Activated T-helper 1 cell treated with Interleukin-2 at 50 U/mL for 16 hours (primary cell): ENCODE measurements at places on chromosomes 7 and 10.

- no peak for DNase-seq
These were observed 217.8 kb upstream of the SEMA3A start for GRCh38 chr7:84412161-84412969.

- no peak for DNase-seq
These were observed 29.5 kb downstream of the FAM171A1 start for GRCh38 chr10:15341502-15342128.

DNA sequence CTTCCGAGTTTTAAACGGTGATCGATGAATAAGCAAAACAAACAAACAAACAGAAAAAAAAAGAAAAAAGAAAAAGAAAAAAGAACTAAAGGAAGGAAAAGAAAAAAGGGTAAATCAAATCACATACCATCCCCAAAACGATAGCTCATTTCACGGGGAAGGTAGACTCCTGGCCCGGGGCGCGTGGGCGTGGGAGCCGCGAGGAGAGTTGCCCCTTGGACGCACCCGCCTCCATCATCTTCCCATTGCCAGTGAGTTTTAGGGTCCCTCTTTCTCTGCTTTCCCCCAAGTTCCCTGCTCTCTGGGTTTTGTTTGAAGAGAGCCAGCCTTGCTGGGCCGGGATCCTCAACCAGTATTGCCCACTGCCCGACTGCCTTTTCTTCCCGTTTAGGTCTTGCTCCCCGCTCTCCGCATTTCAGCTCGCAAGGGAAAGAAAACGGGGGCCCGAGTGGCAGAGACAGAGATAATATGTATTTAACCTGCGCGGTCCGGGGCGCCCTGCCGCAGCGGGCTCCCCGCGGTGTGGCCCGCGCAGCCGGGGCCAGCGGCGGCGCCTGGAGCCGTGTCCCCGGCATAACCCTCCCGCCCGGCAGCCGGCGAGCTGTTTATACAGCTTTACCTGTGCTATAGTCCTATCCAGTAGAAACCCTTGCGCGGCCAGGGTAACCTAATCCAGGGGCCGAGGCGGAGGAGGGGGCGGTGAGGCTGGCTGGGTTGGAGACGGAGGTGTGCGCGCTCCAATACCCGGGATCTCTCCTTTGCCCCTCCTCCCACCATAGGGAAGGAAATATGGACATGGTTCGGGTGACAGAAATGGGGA, 5.2 kb upstream of the GATA3 start:
- DNase-seq: no peak

GRCh38 chr10:38143587-38143986, 49.5 kb downstream of the ZNF37A start:
- no peak for DNase-seq

DNA sequence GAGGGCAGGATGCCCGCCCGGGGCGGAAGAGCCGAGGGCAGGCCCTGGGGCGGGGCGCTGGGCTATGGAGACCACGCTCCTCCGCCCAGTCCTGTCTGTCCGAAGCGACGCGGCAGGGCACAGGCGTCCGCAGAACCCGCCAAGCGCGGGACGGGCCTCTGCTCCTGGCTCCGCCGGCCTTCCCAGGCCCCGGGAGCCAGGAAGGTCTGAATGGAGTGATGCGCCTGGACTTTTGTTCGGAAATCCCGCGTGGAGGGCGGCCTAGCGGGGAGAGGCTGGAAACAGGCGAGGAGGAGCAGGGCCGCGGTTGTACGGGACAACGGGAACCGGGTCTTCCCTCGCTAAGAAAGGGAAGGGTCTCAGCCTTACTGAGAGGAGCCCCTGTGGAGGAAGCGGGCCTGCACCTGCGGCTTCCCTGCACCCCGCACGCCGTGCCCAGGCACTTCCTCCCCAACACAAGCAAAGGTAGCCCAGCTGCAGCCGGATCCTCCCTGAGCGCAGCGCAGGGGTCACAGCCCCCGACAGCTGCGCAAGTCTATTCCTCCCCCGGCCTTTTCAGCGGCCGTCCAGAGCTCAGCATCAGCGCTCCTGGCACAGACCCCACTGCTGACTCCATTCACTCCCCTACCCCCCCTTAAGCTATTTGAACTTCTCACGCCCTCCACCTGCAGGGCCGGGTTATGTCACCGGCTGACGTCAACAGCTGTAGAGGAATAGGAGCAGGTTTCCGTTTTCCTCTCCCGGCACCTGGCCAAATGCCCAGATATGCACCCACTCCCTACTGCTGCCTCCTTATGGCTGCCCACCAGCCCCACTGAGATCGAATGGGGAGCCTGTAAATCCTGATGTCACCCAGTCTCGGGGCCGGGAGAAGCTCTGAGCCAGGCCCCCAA, 143.2 kb upstream of the RET start:
- DNase-seq: no peak

- DNase-seq: no peak
These were observed 65.9 kb upstream of the FAM133B start for GRCh38 chr7:92656121-92656520.

GRCh38 chr10:67033878-67034277, 108.0 kb downstream of the LRRTM3 start:
- DNase-seq: no peak

GRCh38 chr10:123835575-123835974, 56.0 kb downstream of the CPXM2 start:
- DNase-seq: no peak

GRCh38 chr7:16619979-16620408, 25.6 kb downstream of the ANKMY2 start:
- DNase-seq: no peak

DNA sequence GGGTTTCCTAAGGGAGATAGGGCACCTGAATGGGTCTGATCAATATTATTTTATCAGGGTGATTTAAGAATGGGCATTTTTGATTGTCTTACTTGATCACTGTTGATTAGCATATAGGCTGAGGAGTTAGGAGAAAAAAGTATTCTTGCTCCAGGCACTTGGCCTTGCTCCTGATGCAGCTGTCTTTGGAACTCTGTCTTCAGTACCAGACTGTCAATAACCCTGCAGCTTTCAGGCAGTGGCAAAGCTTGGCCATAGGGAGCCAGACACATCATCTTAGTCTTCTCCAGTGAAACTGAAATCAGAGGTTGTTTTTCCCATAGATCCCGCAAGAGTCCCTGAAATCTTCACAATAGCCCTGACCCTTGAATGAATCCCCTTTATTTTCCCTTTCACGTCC, 47.2 kb downstream of the EXOC4 start:
- no peak for DNase-seq

- no peak for DNase-seq
These were observed 53.4 kb downstream of the COL17A1 start for GRCh38 chr10:104032144-104032775.

DNA sequence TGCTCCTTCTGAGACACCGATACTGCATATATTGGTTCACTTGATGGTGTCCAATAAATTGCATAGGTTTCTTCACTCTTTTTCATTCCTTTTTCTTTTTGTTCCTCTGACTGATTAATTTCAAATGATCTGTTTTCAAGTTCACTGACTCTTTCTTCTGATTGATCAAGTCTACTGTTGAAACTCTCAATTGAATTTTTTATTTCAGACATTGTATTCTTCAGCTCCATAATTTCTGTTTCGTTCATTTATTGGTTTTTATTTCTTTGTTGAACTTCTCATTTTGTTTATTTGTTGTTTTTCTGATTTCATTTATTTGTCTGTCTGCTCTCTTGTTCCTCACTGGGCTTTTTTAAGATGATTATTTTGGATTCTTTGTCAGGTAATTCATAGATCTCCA, 13.6 kb downstream of the CASP7 start:
- DNase-seq: no peak

GRCh38 chr7:79403451-79403850, 50.0 kb downstream of the MAGI2 start:
- no peak for DNase-seq

DNA sequence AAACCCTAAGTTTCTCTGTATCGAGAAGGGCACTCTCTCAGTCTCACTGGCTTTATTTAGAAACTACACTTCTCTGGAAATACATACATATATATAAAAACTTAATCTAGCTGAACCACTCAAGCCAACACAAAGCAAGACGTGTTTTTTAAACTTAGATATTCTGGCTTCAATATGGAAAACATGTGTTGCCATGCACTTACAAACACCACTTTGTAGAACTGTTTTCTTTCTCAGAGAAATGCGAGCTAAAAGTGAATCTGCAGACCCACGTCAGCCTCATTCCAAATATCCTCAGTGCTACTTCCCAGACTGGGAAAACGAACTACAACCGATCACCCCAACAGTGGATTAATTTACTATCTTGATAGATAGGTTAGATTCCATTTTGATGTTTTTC, 1.7 kb downstream of the CCDC3 start:
- no peak for DNase-seq

DNA sequence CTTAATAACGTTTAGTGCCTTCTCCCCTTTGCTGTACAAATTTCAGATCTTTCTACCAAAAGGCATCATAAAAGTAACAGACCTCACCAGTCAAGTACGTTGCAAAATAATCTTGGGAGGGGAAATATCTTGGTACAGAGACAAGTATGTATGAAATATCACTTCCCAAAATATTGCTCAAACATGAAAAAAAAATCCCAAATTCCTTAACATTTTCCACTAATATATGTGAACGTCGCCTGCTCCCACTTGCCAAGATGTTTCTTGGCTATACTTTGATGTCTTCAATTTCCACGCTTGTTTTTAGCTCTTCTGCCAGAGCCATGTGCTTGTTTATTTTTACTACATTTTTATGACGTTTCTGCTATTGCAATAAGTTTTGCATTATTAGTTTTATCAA, 223.5 kb downstream of the PLXNA4 start:
- no peak for DNase-seq

GRCh38 chr7:5348134-5349004, 65.6 kb downstream of the SLC29A4 start:
- DNase-seq: no peak

DNA sequence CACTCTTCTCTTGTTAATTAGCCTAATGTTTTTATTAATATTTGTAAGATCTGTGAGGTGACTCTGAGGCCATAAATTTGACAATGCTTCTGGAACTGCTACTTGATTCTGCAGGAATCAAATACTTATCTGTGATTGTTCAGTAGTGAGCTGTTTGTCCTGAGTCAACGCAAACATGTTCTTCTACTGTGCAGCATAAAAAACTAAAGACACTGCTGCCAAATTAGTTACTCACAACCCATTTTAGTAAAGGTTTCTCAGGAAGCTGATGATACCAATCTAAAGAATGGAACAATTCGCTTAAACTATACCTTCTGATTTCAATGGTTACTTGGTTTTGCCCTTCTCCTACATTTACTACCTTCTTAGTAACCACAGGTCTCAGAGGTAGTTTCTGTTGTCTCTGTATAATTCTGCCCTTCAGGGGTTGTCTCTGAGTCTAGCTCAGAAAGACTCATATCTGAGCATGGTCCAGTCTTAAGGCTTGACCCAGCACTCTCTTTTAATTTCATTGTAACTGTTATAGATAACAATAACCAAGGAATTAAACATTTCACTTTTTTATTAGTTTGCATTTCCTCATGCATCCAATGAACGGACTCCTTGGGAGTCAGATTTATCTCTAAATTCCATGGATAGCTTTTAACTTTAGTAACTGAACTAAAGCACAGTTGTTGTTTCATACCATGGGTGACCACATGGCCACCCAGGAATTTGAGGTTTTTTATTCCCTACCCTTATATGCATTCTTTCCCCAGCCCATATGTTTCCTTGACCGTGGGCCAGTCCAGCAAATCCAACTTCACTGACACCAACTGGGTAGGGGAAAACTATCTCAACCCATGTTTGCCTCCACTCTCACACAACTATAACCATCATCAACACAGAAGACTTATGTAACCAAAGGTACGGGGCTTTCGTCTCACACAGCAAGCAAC, 309.5 kb upstream of the TEX47 start:
- no peak for DNase-seq

- no peak for DNase-seq
These were observed 9.3 kb downstream of the KLHL7 start for GRCh38 chr7:23114896-23115295.

- DNase-seq: no peak
These were observed 65.3 kb upstream of the AQP1 start for GRCh38 chr7:30846378-30846777.

- no peak for DNase-seq
These were observed 119.4 kb downstream of the CDK6 start for GRCh38 chr7:92716825-92717580.

DNA sequence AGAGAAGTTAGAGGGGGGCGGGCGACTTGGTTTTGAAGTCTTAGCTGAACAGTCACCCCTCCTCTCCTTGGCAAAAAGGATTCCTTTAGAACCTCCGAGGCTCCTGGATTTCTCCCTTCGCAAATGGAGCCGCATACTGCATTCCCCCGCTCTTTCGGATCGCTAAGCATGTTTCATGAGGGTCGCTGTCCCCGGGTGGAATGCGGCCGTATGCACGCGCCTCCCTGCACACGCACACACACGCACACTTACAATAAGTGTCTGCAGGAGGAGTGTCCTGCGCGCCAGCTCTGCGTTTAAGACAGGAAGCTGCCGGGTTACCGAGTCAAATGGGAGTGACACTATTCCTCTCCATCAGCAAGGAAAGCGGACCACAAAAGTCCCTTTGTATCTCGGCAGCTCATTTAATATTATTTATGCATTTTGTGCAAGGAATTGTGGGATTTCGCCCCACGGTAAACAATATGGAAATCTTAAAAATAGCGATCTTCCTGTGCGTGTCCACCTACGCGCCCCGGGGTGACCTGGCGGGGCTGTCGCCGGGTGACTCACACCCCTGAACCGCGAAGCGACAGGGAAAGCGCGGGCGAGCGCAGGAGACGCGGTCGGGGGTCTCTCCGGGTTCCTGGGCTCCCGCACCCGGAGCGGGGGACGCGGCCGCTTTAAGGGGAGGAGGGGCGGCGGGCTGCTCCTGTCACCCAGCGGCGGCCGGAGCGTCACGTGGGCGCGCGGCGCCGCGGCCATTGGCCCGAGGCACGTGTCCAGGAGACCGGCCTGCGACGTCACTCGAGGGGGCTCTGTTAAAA, 988 bp upstream of the EN2 start:
- DNase-seq: no peak

DNA sequence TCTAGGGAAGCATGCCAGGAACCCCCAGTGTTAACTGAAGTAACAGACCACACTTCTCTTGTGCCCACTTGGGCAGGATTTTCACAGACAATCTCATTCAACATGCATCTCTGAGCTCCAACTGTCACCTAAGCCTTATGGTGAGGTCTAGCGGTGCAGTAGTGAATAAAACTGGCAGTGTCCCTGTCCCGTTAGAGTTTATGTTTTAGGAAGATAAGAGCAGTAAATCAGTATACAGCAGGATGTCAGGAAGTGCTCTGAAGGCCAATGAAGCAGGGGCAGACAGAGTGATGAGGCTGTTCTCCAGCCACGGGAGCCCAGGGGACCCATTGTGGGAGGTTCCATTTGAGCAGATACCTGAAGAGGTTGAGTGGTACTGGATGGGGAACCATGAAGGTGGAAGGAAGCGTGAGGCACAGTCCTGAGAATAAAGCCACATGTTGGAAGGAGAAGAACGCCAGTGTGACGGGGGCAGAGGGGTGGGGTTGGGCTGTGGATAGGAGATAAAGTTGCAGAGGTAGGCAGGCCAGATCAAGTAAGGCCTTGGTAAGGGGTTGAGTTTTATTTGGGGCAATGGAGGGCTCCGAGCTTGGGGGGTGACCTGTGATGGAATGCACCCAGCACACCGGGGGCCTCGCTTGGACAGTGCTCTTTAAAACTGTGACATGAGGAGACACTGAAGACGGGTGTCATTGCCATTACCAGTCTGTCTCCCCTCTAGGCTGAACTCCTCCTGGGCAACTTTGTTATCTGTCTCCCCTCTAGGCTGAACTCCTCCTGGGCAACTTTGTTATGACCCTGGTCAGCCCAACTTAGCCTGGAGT, 6.6 kb downstream of the GDF10 start:
- DNase-seq: no peak

- DNase-seq: no peak
These were observed 19.1 kb downstream of the DNAJB12 start for GRCh38 chr10:72335394-72336258.

GRCh38 chr7:4824120-4824775, 37.6 kb downstream of the PAPOLB start:
- no peak for DNase-seq
